ENCODE measurements at places on chromosomes 5 and 9.

DNA sequence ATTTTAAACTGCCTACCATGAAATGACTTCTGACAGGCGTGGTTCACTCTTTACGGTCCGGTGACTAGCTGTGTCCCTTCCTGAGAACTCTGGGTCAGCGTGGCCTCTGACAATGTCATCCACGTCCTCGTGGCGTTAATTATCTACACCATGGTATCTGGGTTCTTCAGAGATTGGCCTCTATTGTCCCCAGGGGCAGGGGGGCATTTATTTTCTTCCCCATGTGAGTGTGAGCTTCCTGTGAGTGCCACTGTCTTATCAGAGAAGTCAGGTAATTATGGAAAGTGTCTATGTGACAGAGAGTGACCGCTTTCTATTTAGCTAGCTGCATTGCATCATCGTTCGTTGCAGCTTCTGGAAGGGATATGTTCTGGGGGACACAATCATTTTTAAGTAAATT lies 77.2 kb downstream of the FBXL7 start:
- no peak for DNase-seq
- H3K4me3 ChIP-seq: no peak overlapping the region
- H3K27me3 ChIP-seq: no peaks in the 10 kb centered on the region
- H3K36me3 ChIP-seq: no peaks in the 10 kb centered on the region
- H3K27ac ChIP-seq: no peak overlapping the region

DNA sequence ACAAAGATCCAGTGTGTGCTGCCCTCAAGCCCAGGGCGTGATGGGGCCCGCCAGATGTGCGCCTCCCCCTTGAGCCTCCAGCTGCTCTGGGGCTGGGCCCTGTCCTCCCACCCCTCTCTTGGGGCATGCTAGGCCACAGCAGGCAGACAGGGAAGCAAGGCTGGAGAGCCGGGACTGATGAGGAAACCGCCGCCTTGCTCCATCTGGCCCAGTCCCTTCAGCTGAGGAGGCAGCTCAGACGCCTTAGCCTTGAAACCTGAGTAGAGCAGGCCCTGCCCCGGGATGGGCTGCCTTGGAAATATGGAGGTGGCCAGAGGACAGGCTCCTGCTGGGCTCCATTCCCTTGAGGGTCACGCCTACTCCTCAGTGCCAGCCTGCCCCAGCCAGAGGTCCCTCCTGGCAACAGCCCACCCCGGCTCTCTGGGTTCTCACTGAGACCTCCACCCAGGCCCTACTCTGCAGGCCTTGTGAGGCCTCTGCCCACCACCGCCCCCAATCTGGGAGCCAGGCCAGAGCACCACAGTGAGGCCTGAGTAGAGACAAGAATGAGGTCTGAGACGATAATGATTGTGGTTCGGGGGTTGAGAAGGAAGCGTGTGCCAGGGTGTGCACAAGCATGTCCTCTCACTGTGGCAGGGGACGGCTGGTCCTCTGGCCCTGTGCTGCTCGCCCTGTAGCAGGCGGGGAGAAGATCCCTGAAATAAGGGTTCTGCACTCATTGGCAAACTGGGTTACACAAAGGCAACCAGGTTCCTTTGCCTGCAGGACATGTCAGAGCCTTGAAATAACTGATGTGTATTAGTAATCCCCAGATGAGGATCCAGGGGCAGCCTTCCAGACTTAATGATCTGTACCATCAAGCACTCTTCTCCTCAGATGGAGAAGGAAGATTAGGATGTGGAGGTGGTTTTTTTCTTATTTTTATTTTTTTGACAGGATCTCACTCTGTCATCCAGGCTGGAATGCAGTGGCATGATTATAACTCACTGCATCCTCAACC lies 30.9 kb downstream of the CXXC5 start:
- peaks cover 4% of the 10 kb centered on the region for H3K4me1 ChIP-seq
- H3K4me3 ChIP-seq: no peak overlapping the region
- no peak overlapping the region for H3K27ac ChIP-seq
- no peaks in the 10 kb centered on the region for H3K36me3 ChIP-seq
- DNase-seq: no peak

GRCh38 chr9:129746092-129746777 lies 6.6 kb downstream of the PTGES start:
- H3K4me3 ChIP-seq: no peak overlapping the region
- DNase-seq: no peak
- no peaks in the 10 kb centered on the region for H3K36me3 ChIP-seq
- H3K27me3 ChIP-seq: no peaks in the 10 kb centered on the region
- H3K27ac ChIP-seq: no peak overlapping the region

DNA sequence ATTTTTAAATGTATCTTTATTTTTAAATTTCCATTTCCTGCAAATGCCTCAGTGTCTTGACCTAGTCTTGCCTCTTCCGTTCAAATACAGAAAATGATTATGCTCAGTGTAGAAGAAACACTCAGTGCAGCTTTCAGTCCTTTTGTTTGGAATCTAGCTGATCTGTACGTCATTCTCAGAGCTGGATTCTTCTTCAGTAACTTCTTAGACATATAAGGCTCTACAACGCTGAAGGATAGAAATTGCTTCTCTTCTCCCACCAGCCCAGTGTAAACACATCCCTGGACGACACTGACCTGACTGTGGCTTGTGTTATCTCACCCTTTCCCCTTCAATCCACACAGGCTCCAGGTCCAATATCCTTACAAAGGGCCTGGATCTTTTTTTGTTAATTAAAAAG lies 3.2 kb upstream of the ALDH1B1 start:
- H3K4me3 ChIP-seq: no peak overlapping the region
- peaks cover 6% of the 10 kb centered on the region for H3K36me3 ChIP-seq
- H3K4me1 ChIP-seq: peaks cover 16% of the 10 kb centered on the region
- peaks cover 15% of the 10 kb centered on the region for H3K27me3 ChIP-seq
- no peak for DNase-seq
- no peak overlapping the region for H3K27ac ChIP-seq

DNA sequence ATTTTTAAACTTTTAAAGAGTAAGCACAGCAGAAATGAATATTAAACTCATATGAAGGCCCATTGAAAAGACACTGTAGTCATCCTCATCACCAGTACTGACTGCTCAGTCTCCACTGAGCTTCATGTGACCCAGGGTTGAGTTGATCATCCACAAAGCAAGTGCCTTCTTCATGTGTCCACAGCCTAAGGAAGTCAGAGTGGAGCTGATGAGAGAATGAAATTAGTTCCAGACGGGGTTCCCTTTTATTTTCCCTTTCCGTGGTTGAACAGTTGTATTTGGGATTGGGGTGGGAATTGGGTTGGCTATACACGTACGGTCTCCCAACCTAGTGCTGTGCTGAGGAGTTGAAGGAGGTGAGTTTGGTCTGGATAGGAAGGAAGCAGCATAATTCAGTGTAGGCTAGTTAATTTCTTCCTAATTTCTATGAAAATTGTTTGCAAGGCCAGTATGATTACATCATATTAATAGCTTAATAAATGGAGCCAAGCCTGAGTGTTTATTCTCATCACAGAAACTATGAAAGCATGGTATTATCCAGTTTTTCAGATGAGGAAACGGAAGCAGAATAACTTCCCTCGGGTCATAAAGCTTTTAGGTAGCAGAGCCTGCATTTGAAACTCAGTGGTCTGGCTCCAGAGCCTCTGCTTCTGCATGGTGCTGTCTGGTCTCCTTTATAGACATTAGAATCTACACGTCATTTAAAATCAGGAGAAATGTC lies 103.9 kb upstream of the DMRT1 start:
- H3K36me3 ChIP-seq: no peaks in the 10 kb centered on the region
- DNase-seq: no peak
- H3K27ac ChIP-seq: no peak overlapping the region
- H3K4me3 ChIP-seq: no peak overlapping the region
- H3K4me1 ChIP-seq: no peaks in the 10 kb centered on the region

DNA sequence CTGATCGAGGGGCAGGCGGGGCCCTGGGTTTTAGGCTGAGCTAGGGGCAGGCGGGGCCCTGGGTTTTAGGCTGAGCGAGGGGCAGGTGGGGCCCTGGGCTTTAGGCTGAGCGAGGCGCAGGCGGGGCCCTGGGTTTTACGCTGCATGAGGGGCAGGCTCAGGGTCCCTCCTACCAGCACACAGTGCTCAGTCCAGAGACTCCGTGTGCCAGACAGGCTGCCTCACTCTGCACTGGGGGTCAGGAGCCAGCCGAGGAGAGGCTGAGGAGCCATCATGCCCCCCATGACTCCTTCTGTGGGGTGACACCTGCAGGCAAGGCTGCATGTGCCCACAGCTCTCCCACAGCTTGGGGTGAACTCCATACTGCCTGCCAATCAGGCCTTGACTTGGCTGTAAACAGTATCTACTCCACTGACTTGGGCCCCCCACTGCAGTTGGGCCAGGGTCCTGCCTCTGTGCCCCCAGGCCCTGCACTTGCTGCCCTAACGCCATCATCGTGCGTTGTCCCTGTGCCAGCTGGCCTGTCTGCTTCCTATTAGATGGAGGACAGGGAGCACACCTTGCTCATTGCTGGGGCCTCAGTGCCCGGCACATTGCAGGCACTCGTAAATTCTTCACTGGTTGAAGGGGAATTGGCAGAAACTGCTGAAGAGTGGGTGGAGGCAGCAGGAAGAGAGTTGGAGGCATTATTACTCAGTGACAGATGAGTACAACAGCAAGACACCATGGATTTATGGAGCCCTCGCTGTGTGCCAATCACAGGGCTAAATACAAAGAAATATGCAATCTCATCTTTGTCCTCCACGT lies 78.6 kb downstream of the AMBP start:
- H3K27me3 ChIP-seq: no peaks in the 10 kb centered on the region
- peak; percentile 8 for DNase-seq
- H3K4me3 ChIP-seq: no peak overlapping the region

DNA sequence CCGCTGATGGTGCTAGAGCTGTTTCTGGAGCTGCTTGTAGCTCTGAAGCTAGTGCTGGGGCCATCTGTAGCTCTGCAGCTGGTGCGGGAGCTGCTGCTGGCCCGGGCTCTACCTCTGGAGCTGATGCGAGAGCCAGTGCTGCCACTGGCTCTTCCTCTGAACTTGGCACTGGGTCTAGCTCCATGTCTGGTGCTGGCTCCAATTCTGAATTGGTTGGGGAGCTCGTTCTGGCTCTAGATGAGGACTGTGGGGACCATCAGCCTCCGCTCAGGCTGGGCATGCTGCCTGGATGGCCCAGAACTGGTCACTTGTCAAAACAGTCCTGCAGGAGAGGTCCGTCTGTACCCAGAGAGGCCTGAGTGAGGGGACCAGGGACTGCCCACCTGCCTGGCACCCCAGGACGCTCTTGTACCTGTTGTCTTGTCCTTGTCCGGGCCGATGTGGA lies 21.5 kb downstream of the OBP2B start:
- no peak for DNase-seq
- peaks cover 24% of the 10 kb centered on the region for H3K4me1 ChIP-seq
- peaks cover 42% of the 10 kb centered on the region for H3K27me3 ChIP-seq
- H3K4me3 ChIP-seq: no peak overlapping the region

All from activated T-cell treated with anti-CD3 and anti-CD28 coated beads, Interleukin-2, amount 50 U/mL, for 24 hours (primary cell).